RWPE2 (cell line): ENCODE measurements at places on chromosomes 3 and 15.

DNA sequence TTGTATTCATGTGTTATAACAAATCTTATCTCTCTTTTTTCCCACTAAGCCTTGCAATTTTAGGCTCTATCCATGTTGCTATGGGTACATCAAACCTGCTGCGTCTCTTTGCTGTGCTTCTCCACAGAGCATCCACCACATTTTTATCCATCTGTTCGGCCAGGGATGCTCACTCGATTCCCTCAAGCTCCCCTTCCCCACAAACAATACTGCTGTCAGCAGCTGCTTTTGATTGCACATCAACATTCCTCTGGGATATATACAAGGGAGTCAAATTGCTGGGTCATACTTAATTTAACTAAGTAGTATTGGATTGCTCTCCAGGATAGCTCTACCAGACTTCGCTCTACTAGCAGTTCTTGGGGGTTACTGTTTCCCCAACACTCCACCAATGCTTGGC lies 36.8 kb downstream of the TMEM108 start:
- no peak for DNase-seq
- H3K4me3 ChIP-seq: no peak overlapping the region

GRCh38 chr15:81569286-81570080 lies 195.5 kb upstream of the TMC3 start:
- H3K4me1 ChIP-seq: no peaks in the 10 kb centered on the region
- H3K4me3 ChIP-seq: no peak overlapping the region
- peaks cover 30% of the 10 kb centered on the region for H3K27me3 ChIP-seq
- H3K27ac ChIP-seq: no peak overlapping the region
- no peaks in the 10 kb centered on the region for H3K36me3 ChIP-seq

- no peak overlapping the region for H3K27ac ChIP-seq
- DNase-seq: no peak
- peaks cover 6% of the 10 kb centered on the region for H3K27me3 ChIP-seq
- H3K36me3 ChIP-seq: no peaks in the 10 kb centered on the region
These were observed 220.1 kb upstream of the PRICKLE2 start for GRCh38 chr3:64445109-64445943.

- no peaks in the 10 kb centered on the region for H3K36me3 ChIP-seq
- no peak overlapping the region for H3K4me3 ChIP-seq
- DNase-seq: no peak
- no peaks in the 10 kb centered on the region for H3K27me3 ChIP-seq
These were observed 24.6 kb upstream of the APEH start for GRCh38 chr3:49649576-49649975.

DNA sequence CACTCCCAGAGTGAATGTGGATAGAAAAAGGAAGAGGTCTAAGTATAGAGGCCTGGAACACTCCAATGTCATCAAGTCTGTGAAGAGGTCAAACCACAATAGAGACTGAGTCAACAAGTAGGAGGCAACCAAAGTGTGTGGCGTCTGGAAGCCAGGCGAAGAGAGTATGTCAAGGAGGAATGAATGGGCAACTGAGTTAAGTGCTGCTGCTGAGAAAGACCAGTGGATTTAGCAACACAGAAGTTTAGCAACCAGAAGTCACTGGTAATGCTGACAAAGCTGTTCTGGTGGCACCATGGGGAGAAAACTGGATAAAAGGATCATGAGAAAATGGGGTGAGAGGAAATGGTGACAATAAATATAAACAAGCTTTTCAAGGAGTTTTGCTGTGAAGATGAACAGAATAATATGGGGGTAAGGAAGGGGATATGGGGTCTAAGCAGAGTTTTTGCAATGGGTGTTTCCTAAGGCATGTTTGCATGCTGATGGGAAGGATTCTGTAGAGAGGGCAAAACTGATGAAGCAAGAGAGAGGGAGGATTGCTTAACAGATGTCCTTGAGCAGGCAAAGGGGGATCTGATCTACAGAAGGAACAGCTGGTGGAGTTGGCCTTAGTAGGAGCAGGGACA lies 38.4 kb downstream of the PCOLCE2 start:
- H3K27me3 ChIP-seq: no peaks in the 10 kb centered on the region
- H3K27ac ChIP-seq: no peak overlapping the region
- no peaks in the 10 kb centered on the region for H3K36me3 ChIP-seq
- DNase-seq: no peak

DNA sequence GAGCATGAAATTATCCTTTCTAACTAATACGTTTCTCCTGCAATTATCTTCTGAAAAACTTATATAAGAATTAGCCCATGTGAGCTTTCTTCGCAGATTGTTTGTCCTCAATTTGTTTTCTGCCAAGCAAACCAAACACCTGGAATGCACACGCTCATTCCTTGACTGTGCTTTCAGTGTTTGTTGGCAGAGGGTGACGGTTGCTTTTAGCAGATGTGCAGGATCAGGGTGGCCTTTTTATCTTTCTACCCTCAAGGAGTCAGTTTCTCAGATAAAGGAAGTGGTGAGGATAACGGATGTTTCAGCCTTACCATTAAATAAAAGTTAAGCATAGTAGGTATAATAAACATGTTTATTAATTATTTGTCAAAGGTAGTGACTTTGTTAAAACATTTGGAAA lies 15.2 kb downstream of the ARPP21 start:
- no peak overlapping the region for H3K27ac ChIP-seq
- H3K4me1 ChIP-seq: no peaks in the 10 kb centered on the region
- no peak overlapping the region for H3K4me3 ChIP-seq
- no peak for DNase-seq
- no peaks in the 10 kb centered on the region for H3K27me3 ChIP-seq

DNA sequence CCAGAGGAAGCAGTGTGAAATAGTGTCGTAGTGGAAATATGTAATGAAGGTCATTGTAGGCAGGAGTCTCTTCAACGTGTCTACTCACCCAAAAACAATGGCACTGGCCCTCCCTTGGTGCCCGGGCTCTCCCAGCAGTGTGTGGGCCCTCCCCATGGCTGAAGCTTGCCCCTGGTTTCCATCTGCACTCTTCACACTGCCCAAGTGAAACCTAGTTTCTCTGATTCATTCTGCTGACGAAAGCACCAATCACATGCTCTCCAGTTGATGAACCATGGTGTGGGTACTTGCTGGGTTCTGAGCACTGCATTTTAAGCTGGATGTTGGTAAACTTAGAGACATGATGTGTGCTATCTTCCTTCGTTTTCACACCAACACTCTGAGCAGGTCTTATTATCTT lies 61.0 kb upstream of the AGBL1 start:
- no peaks in the 10 kb centered on the region for H3K27me3 ChIP-seq
- H3K36me3 ChIP-seq: no peaks in the 10 kb centered on the region
- H3K27ac ChIP-seq: no peak overlapping the region
- no peak for DNase-seq

- no peaks in the 10 kb centered on the region for H3K27me3 ChIP-seq
- no peak overlapping the region for H3K4me3 ChIP-seq
- no peak for DNase-seq
- no peak overlapping the region for H3K27ac ChIP-seq
These were observed 10.2 kb downstream of the OXTR start for GRCh38 chr3:8759038-8759707.
